Activated CD8-positive, alpha-beta memory T cell treated with anti-CD3 and anti-CD28 coated beads for 48 hours (primary cell): ENCODE measurements at places on chromosomes 5 and 9.

- DNase-seq = no peak
These were observed 51.4 kb downstream of the CDH9 start for GRCh38 chr5:26986985-26987384.

GRCh38 chr5:5678909-5679308 is 256.4 kb downstream of the ICE1 start:
- DNase-seq = no peak

DNA sequence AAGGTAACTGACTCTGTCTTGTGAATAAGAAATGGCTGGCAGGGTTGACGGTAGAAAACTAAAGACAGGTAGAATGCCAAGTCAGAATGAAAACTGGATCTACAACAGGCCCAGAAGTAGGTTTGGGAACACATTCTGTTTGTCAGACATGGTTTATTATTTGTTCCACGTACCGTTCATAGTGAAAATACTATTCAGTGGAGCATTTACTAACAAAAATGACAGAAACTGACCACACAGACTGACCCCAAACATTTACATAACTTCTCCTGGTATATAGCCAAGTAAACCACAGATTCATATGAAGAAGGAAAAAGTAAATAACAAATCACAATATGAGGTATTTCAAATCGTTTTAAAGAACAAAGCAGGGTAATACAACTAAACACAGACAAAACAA is 73.7 kb downstream of the SLC38A9 start:
- no peak for DNase-seq

GRCh38 chr5:127421471-127421870 is 96.0 kb upstream of the PRRC1 start:
- no peak for DNase-seq

DNA sequence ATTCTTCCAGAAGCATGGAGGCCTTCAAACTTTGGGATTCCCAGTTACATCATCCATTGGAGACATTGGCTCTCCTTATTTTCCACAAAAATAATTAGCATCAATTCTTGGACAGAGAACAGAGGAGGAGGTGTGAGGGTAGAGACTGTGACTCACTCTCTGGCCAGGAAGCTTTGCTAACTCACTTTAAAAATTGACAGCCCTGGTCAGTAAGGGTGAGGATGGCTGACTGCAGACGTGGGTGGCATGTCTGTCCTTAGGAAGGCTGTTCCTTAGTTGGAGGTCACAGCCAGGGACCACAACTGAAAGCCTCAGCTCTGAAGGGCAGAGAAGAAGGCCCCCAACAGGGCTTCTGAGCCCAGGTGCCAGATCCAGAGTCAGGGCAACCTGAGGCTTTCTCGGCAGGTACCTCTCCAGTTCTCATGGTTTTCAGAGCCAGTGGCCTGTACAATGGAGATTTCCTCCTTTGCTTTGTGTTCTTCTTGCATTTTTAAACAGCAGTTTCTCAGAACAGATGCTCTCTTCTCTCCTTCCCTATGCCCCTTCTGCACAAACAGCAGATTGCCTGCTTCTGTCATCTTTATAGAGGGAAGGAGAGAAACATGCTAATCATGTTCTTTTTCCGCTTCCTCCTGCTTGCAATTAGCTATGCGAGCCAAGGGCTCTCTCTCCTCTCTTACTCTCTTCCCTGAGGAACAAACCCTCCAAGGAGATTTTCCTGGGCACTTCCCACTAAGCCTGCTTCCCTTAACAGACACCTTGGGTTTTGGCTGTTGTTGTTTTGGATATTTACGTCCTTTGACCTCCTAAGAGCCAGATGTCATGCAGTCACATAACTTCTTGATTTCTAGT is 92.5 kb upstream of the ZNF366 start:
- no peak for DNase-seq

DNA sequence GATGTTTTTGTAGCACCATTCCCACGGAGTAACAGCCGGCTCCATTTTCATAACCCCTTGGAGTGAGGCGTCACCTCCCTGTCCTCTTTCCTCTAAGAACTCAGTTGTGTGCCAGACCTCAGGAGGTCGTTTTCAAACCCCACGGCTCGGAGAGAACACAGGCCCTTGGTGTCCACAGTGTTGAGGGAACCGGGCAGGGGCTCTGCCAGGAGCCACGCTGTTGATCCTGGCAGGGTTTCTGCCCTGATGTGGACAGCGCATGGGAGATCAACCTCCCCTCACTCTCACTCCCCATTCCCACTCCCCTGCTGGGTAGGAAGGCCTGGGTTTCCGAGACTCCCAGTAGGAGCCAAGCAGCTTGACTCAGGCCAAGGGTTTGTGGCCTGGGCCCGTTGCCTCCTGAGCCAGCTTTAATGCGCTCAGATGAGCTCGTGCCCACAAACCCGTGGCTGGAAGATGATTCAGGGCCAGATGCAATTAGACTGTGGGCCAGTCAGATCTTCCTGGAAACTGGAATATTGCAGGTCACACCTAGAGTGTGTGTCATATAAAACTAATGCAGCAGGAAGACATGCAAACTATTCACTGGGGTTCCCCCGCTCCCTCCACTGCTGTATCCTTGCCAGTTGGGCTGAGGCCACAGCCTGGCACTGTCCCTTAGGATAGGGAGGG is 133.4 kb downstream of the SLC12A2 start:
- DNase-seq = no peak

DNA sequence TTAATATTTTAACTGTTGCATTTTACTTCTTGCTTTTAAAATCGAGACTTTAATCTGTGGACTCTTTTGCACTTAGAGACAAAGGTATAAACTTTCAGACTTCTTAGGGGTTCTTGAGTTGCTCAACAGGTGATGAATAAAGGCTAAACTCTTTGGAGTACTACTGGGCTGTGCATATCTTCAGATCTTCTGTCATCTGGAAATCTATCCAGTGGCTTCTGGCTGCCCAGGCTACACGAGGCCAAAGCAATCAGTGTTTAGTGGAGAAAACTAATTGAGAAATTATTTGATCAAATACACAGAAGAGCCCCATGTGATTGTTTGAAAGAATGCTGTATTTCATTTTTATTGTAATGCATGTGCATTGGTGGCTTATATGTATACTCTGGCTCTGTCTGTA is 146.1 kb downstream of the PBX3 start:
- no peak for DNase-seq

DNA sequence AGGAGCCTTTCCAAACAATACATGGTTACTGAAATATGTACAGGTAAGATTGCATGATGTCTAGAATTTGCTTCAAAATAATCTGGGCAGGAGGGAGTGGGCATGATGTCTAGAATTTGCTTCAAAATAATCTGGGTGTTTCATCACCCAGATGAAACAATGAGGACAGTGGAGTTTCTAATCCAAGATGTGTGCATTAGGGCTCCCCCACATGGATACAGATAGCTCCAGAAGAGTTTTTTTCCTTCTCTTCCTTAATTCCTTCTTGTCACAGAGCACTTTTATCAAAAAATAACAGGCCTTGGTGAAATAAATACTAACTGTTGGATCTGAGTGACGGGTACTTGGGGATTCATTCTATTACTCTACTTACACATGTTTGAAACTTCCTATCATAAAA is 14.9 kb downstream of the ATOX1 start:
- DNase-seq = no peak

- no peak for DNase-seq
These were observed 318.5 kb downstream of the TRPM3 start for GRCh38 chr9:70802758-70803436.

- no peak for DNase-seq
These were observed 21.6 kb downstream of the RNF145 start for GRCh38 chr5:159187719-159188118.

DNA sequence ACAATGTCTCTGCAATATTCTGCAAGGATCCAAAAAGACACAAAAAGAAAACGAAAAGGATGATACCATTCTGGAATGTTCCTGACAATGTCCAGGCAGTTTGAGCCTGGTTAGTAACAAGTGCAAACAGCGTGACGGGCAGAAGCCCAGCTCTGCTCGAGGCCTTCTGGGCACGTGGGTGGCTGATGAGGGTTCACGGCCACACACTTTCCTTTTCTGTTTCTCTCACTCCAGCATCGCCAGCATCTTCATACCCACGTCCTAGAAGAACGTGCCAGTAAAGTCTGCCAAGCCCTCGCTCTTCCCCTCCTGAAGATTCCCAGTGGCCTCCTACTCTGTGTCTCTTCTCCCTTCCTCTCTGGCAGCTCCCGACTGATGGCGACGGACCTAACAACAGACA is 36.7 kb downstream of the COL23A1 start:
- DNase-seq = no peak

DNA sequence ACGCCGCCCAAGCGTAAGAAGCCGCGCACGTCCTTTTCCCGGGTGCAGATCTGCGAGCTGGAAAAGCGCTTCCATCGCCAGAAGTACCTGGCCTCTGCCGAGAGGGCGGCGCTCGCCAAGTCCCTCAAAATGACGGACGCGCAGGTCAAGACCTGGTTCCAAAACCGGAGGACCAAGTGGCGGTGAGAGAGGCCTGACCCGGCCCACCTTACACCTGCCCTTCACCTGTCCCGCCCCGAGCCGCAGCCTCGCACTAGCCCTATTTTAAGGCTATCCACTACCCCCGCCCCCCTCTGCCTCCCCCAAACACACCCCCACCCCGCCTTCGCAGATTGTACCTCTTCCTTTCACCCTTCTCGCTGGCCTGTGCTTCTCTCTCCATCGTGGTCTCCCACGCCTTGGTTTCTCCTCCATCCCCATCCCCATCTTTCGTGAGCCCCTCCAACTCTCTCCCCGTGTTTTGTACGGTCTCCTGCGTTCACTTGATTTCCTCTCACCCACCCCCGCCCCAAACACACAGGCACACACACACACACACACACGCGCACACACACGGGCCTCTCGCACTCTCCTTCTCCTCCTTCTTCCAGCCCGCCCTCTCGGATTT is 1.3 kb downstream of the TLX3 start:
- DNase-seq = no peak
